ENCODE measurements at places on chromosomes 1 and 21.

- peak; percentile 16 for DNase-seq
These were observed 23.6 kb downstream of the PTPRU start for GRCh38 chr1:29259802-29260441.

GRCh38 chr1:202056644-202057334 is 46.4 kb downstream of the ELF3 start:
- no peak for DNase-seq

GRCh38 chr21:26826801-26827200 is 18.4 kb downstream of the ADAMTS1 start:
- no peak for DNase-seq

DNA sequence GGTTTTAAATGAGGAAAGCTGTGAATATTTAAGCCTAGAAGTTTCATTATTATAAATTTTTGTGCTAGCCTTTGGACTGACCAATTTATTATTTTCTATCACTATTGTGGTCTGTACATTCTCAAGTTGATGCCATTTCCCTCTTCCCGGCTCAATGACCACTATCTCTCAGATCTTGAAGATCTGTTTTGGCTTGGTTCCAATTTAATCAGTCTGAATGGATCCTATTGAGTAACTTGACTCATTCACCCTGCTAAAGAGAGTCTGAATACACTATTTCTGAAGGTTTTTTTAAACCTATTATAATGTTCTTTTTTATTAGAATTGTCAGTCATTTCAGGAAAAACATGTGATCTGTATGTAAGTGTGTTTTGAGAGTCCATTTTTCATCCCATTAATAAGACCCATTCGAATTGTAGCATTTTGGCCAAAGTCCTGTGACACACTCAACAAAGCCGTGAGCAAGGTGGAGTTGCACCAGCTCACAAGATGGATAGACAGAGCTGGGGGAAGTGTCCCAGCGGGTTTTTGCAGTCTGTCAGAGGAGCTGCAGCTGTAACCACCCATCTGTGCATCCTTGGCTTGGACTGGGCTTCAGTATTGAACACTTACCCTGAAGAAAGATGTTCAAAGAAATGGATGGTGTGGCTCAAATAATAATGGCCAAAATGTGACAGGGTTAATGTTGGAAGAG is 145.6 kb downstream of the NFIA start:
- DNase-seq = no peak

DNA sequence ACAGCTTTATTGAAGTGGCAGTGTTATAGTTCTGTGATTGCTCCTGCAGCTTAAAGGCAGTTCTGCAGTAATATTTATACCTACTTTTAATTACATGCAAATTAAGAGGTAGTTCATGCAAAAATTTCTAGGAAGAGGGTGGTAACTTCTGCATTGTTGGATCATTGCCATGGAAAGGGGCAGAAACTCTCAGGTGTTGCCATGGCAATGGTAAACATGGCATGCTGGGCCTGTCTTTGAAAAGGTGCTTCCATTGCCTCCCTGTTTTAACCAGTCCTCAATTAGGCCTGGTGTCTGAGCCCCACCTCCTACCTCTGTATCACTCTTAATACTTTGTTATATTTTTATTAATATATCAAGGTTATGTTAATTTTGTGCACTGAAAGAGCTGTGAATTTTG is 104.7 kb downstream of the DISC1 start:
- DNase-seq = no peak

- DNase-seq = no peak
These were observed 10.4 kb downstream of the JUN start for GRCh38 chr1:58773406-58773840.

DNA sequence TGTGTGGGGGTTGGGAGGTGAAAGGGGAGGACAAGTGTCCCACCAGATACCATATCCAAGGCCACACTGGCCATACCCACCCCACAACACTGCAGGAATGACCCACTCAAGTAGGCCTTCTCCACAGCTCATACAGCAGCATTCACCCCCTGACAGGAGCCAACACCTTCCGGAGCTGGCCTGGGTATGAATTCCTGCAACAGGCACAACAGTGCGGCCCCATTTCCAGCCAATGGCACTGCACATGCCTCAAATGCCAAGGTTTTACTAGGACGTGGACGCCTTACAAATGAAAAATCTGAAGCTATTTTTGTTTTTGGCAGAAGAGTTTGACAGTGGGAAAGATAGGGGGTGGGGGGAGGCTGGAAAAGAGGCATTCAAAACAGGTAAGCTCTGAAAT is 2.0 kb downstream of the KCND3 start:
- DNase-seq = no peak

GRCh38 chr1:51156752-51157151 is 54.7 kb downstream of the C1orf185 start:
- no peak for DNase-seq

- DNase-seq = no peak
These were observed 41.1 kb upstream of the CCSAP start for GRCh38 chr1:229383961-229384360.

- no peak for DNase-seq
These were observed 107.3 kb downstream of the RNF220 start for GRCh38 chr1:44512313-44512885.

GRCh38 chr1:6491081-6491449 is 402 bp downstream of the PLEKHG5 start:
- DNase-seq = no peak

GRCh38 chr1:117009132-117009531 is 7.6 kb downstream of the CD101 start:
- DNase-seq = no peak

DNA sequence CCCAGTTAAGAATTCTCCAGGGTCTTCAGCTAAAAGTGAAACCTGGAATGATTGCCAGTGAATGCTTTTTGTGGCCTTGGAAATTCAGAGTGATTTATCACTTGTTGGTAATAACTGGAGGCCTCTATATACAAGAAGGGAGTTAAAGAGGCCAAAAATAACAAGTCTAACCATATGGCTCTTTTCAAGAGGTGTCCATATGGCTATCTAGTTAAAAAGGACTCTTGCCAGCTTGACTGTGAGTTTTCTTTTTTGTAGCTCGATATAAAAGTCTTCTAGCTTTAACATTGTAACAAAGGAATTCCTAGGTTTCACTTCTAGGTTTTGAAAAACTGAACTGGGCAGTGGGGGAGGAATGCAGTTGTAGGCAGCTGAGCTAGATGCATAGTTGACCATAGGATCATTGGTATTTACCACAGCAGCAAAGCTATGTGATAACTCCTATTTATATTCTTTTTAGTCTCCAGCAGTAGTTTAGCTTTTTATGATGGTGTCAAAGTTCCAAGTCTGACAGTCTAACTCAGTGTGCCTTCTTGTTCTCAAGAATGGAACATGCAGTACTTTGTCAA is 44.4 kb downstream of the CACHD1 start:
- no peak for DNase-seq

DNA sequence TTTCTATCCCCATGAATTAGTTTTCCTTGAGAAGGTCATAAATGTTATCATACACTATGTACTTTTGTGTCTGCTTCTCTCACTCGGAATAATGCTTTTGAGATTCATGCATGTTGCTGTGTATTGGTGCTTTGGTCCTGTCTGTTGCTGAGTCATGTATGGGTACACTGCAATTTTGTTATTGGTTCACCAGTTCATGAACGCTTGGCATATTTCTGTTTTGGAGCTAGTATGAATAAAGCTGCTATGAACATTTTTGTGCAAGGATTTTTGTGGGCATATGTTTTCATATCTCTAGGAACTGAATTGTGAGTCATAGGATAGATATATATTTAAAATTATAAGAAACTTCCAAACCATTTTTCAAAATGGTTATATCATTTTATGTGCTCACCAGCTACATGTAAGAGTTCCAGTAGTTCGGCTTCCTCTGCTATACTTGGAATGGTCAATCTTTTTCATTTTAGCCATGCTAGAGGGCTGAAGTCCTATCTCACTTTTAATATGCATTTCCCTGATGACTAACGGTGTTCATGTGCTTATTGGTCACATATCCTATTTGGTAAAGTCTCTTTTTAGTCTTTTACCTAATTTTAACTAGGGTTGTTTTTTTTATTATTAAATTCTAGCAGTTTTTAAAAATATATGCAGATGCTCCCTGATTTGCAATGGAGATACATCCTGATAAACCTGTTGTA is 38.2 kb downstream of the ETS2 start:
- DNase-seq = no peak

- no peak for DNase-seq
These were observed 50.4 kb upstream of the STUM start for GRCh38 chr1:226497991-226498639.

- DNase-seq = no peak
These were observed 8.7 kb upstream of the CLDN19 start for GRCh38 chr1:42748461-42749410.

GRCh38 chr1:67918067-67918466 is 84.8 kb upstream of the GNG12 start:
- no peak for DNase-seq

GRCh38 chr1:24355466-24355865 is 36.3 kb downstream of the GRHL3 start:
- no peak for DNase-seq

GRCh38 chr1:30765556-30766434 is 8.2 kb upstream of the LAPTM5 start:
- no peak for DNase-seq
